Stimulated activated CD4-positive, alpha-beta T cell treated with anti-CD3 and anti-CD28 coated beads, Interleukin-4, amount 100 ng/mL, for 48 hours (primary cell): ENCODE measurements at places on chromosomes 12 and 14.

- no peak for DNase-seq
Observed at GRCh38 chr12:44240186-44240585, 404.3 kb downstream of the TMEM117 start.

GRCh38 chr14:90003526-90004307, 48.0 kb downstream of the TDP1 start:
- DNase-seq, result no peak

DNA sequence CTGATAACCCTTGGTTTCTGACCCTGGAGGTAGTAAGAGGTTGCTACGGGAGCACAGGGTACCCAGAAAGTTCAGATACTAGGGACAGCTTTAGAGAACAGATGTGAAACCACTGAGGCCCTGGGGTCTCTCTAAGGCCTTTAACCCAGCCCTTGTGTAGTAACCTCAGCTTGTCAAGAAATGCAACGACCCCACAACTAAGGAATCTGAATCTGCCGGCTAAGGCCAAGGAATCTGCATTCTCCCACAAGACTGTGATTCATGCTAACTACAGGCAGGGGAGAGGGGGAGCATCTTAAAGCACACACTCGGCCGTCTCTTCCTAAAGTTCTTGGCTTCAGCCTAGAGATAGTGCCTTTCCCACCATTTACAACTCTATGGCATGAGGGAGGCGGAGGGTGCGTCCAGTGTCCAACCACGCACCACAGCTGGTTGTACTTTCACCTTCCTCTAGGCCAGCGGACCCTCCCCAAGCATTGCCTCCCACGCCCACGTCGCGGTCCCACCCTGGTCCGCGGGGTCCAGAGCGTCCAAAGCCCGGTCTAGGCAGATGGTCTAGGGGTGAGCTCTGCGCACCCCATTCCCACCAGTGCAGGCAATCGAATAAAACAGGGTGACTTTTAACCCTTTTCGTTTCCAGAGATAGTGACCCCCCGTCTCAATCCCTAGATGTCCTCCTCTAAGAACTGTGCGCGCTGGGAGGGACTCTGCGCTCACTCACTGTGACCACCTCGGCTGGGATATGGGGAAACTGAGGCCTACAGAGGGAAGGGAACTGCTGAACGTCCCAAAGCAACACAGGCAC, 735 bp upstream of the VASH1 start:
- no peak for DNase-seq

- DNase-seq, result no peak
Observed at GRCh38 chr12:62767496-62767895, 167.5 kb downstream of the PPM1H start.

GRCh38 chr14:46053221-46053620, 598.4 kb downstream of the RPL10L start:
- DNase-seq, result no peak

DNA sequence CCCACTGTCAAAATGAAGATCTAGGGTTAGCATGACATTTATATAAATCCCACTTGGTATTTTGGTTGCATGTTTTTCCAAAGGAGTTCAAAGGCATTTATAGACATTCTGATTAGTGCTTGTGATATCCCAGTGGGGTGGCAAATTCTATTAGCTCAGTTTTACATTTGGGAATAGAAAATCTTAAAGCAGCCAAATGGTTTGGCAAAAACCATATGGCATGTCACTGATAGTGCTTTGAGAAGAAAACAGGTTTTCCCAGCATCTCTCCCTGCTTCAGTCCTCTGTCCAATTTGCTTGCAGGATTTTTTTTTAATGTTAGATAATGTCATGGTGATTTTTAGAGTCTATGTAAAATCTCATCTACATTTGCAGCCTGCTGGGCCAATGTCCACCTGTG, 225.1 kb upstream of the DIO3 start:
- no peak for DNase-seq

- no peak for DNase-seq
Observed at GRCh38 chr12:110737532-110737931, 5.2 kb downstream of the PPP1CC start.

- DNase-seq, result peak; percentile 77
Observed at GRCh38 chr12:57744194-57744776, 554 bp upstream of the TSPAN31 start.

- no peak for DNase-seq
Observed at GRCh38 chr12:1760566-1761382, 59.6 kb upstream of the LRTM2 start.

- no peak for DNase-seq
Observed at GRCh38 chr12:62263966-62264365, 3.8 kb downstream of the USP15 start.

GRCh38 chr12:93111773-93112172, 182.7 kb upstream of the EEA1 start:
- DNase-seq, result no peak

DNA sequence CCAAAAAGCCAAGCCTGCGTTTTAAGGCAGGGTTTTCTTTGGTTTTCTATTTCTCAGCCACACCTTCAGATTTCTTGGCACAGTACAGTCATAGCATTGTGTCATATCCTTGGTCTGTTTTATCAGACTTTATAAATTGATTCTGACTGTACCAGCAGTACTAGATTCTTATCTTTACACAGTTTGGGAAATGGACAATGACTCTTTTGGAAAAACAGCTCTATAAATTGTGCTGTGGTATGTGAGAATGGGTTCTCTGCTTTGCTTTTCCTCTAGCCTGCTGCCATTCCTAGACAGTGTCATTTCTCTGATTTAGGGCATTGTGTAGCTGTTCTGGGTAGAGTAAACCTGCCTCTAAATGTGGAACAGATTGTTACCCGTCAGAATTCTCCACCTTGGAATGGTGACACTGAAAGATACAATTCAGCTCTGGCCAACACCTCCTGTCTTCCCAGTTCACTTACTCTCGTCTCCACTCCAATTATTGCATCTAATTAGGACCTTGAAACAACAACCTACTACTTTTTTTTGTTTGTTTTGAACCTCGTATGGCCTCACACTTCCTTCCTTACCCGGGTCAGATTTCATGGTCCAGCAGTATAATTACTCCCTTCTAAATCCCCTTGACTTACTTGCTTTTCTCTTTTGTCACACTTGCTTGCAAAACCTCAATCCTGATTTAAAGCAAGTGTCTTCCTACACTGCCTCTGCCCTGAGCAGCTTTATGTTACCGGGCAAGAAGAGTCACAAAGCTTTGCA, 226.3 kb downstream of the ERC1 start:
- DNase-seq, result no peak

DNA sequence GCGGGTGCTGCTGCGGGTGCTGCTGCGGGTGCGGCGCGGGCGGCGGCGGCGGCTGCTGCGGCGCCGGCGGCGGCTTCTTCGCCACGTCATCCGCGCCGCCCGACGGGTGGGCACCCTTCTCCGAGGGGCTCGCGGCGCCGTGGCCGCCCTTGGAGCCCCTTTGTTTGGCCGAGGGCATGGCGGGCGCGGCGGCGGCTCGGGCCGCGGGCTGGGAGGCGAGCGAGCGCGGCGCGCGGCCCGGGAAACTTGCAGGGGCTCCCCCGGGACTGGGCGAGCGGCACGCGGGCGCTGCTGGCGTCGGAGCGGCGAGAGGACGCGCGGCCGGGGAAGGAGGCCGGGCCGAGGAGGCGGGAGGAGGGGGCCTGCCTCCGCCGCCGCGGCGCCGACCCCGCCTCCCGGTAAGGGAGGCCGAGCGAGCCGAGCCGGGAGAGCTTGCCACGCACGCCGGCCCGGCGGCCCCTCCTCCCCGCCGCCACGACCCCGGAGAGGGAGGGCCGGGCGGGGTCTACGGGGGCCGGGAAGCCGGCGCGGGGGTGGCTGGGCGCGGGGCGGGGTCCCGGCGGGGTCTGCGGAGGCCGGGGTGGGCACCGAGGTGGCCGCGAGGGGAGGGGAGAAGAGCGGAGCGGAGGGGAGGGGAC, at the start of gene CKAP4:
TSS of gene CKAP4 (minus strand) at position 347 of the 638 bp plus-strand sequence. CDS start at position 178, 169 bp downstream.
- DNase-seq, result peak; percentile 23

DNA sequence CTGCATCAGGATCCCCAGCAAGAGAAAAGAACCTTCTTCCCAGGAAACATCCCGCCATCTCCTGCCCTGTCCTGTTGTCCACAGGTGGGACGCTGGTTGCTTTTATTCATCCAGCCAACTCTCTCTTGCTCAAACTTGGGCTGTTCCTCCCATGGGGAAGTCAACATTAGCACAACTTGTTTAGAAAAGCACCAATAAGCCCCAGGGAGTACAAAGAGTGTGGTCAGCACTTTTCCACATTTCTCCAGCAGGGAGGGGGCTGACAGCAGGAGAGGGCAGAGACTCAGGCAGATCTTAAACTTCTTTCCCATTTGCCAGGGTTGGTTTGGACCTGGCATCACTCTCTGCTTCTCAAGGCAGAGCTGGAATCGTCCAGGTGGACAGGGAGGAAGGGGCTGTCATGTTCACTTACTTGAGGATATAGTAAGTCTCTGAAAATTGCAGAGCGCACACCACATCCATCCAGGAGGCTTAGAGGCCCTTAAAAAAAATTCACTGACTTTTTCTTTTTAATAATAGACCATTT, 74.9 kb downstream of the RBM19 start:
- no peak for DNase-seq

DNA sequence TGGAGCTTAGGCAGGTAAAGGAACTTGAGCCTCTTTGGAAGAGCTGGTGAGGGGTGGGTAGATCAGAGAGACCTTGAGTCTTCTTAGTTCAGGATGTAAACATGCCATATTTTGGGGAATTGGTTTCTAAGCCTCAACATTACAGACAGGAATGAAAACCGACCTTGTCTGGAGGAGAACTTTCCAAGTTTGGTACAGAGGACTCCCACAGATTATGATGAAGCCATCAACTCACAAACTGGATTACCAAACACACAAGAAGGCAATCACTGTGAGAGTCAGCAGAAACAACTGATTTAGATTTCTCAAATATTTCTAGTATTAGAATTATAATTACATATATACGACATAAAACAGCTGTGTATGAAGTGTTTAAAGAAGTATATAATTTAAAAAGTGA, 22.3 kb upstream of the AMN1 start:
- DNase-seq, result no peak

DNA sequence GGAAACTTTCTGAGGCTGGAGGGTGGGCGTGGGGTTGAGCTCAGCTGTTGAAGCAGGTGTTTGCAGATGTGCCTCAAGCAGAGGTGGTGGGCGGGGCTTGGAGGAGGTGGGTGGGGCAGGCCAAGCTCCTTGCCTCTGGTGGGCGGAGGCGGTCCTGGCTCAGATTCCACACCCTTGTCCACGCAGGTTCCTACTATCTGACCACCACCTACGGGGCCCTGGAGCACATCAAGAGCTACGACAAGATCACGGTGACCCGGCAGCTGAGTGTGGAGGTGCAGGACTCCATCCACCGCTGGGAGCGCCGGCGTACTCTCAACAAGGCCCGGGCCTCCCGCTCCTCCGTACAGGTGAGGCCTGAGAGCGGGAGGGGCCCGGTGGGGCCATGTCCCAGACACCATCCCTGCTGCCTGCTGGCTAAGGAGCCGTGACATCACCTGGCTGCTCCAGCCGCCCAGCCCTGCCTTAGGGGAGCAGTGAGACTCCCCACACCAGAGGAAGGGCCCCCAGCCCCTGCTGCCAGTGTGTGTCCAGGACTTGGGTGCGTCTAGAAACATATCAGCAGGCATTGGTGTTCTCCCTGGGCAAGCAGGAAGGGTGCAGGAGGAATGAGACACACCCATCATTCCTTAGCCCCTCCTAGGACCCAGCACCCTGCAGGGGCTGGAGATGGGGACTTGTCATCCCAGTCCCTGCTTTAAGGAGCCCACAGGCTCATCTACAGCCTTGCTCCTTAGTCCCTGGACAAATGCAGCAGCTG, 63.4 kb downstream of the LGMN start:
- DNase-seq, result no peak

GRCh38 chr14:106436310-106436905, 910.0 kb downstream of the TMEM121 start:
- DNase-seq, result peak; percentile 71

DNA sequence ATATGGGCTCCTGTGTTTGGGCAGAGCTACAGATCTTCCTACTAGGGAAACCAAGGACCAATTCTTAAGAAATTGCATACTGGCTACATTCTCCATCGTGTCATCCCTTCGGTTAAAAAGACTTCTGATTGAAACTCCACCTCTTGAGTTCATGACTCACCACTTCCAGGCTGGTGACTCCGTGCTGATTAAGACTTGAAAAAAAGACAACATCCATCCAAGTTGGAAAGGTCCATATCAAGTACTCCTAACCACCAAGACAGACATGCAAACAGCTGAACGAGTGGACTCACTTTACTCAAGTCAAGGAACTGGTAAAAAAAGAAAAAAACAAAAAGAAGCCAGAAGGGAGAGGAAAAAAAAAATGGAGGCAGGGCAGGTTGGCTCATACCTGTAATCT, 63.4 kb downstream of the APOBEC1 start:
- DNase-seq, result no peak

- no peak for DNase-seq
Observed at GRCh38 chr12:89945123-89945522, 236.5 kb upstream of the ATP2B1 start.

DNA sequence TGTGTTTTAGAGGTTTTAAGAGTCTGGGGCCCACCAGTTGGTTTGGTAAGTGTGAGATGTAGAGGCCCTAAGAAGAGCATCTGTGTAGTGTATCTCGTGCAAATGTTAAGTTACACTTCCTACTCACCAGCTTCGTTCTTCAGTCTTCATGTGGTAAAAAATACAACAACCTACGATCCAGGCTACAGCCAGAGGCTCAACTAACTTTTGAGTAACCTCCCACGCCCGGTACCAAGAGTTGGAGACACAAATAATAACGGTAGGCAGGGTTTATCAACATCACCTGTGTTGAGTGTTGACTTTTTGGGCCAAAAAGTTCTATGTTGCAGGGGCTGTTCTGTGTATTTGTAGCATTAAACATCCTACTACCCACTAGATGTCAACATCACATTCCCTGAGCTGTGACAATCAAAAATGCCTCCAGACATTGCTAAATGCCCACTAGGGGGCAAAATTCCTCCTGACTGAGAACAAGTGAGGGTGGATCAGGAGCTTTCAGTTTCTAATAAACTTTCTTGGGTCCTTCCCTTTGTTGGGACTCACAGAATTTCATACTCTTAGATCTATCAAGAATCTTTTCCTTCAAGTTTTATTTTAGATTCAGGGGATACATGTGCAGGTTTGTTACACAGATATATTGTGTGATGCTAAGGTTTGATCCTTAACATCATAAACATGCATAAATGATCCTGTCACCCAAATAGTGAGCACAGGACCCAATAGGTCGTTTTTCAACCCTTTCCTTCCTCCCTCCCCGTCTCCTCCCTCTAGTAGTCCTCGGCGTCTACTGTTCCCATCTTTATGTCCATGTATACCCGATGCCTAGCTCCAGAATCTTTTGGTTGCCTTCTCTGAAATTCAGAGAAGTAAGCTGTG, 94.7 kb downstream of the SLC2A13 start:
- DNase-seq, result peak; percentile 36

DNA sequence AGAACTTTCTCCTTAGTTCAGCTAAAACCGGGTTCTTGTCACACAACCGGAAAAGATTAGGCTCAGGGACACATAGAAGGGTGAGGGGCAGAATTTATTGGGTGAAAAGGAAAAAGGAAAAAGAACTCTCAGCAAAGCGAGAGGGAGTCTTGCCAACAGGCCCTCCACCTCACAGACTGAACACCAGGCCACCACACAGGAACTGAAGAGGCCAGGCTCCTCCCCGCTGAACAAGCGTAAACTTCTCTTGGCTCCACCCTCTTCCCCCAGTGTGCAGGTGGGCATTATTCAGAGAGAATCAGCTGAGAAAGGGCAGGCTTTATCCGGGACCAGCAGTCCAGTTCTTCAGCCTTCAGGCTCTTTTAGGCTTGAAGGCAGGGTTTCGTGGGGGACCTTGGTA, 125.6 kb upstream of the FGD4 start:
- peak; percentile 14 for DNase-seq

- no peak for DNase-seq
Observed at GRCh38 chr12:113296557-113297213, 38.2 kb downstream of the SLC8B1 start.
